ENCODE measurements at places on chromosomes 4 and X.

DNA sequence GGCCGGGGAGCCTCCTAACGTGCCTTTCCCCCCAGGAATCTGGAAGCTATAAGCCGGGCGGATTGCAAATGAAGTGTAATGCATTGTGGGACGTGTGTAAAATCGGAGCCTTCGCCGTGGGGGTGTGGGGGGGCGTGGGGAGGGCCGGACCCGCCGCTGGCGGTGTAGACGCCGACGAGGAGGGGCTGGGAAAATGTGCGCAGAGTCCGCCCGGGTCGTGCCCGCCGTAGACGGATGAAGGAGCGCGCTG, 1.3 kb downstream of the STOX2 start:
- no peak for DNase-seq

- no peak for DNase-seq
Observed at GRCh38 chrX:12206413-12206812, 68.1 kb downstream of the FRMPD4 start.

- DNase-seq, result no peak
Observed at GRCh38 chrX:121308276-121308805, 260.9 kb downstream of the GLUD2 start.

- no peak for DNase-seq
Observed at GRCh38 chr4:169252339-169253112, 18.2 kb downstream of the SH3RF1 start.

DNA sequence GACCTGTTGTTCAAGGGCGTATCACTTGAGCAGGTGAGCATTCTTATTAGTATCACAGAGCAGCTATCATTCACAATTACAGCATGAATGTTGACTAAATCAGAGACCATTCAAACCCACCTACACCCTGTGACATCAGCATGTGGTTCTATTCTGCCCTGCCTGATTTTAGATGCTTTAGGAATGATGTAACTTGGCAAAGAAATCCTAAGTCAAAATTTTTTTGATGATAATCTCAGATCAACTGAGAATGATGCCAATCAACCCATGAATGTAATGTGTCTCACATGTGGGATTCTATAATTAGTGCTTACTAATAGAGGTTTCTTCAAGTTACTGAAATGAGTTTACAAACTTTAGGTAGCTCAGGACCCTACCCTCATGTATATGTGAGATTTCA, 13.4 kb upstream of the CHIC2 start:
- no peak for DNase-seq

DNA sequence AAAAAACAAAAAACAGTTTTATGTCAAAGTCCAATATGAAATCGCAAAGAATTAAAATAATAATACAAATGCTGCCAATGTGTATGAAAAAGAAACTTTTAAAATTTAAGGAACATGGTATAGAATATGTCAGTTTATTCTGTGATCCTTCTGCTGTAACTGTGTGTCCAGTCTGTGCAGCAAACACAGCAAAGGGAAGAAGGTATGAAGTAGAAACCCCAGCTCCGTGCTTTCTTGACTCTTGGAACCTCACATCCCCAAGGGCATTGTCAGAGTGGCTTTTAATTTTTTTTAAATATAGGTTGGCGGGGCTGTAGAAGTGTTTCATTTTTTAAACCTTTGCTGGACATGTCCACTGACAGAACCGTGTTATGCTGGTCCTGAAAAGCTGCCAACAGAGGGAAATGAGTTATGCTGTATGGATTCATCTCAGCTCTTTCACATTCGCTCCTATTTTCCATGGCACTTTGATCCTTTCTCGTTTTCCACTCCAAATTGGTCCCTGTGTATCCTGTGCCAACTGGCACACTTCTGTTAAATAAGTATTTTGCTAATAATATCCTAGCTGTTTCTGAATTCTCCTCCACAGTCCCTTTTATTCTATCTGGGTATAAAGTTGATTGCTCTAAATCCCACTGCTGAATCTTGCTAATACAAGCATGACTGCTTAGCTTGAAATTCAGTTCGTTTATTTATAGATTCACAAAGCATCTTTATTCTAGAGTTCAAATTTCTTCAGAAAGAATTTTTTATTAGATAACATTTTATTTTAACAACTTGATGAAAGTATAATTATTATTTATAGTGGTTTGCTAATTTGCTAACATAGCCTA, 127.0 kb upstream of the DDIT4L start:
- no peak for DNase-seq

- no peak for DNase-seq
Observed at GRCh38 chr4:117164338-117164737, 79.0 kb upstream of the TRAM1L1 start.

- DNase-seq, result no peak
Observed at GRCh38 chr4:159024266-159024665, 78.6 kb upstream of the RAPGEF2 start.

- DNase-seq, result no peak
Observed at GRCh38 chr4:57442831-57443291, 332.7 kb upstream of the IGFBP7 start.

- no peak for DNase-seq
Observed at GRCh38 chr4:47667552-47667951, 170.3 kb downstream of the CORIN start.

- DNase-seq, result peak; percentile 40
Observed at GRCh38 chr4:120049732-120050494, 16.7 kb downstream of the MAD2L1 start.

- no peak for DNase-seq
Observed at GRCh38 chr4:105765690-105766407, 57.3 kb downstream of the GSTCD start.

DNA sequence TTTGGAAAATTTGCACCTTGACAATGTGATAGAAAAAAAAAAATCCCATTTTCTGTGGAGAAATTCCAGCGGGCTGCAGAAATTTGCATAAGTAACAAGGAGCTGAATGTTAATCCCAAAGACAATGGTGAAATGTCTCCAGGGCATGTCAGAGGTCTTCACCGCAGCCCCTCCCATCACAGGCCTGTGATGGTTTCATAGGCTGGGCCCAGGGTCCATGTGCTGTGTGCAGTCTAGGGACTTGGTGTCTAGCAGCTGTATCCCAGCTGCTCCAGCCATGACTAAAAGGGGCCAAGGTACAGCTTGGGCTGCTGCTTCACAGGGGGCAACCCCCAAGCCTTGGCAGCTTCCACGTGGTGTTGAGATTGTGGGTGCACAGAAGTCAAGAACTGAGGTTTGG, 85.2 kb downstream of the ADGRA3 start:
- no peak for DNase-seq

DNA sequence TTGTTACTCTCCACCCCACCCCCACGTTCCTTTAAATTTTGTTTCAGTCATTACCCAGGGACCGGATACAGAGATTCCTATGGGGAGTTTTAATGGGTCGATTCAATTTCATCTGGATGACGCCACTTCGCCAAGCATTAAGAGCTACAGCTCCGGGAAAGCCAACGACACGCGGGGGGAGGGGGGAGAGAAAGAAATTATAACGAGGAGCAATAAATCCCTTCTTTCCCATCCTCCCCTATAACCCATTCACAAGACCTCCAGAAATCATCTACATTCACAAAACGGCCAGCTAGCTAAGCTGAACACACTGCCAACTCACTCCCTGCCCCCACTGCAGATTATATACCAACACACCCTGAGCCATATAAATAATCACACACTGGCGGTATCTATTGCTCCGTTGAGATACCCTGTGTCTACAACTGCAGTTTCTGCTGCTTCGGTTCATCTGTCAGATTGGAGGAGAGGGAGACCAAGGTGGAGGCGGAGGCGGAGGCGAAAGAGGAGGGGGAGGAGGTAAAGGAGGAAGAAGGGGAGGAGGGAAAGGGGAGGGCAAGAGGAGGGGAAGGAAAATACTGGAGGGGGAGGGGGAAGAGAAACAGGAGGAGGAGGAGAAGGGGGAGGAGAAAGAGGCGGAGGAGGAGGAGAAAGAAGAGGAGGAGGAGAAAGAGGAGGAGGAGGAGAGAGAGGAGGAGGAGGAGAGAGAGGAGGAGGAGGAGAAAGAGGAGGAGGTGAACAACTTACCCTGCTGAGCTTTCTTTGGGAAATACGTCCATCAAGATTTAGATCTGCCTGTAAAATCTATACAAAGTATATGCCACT, 113.9 kb upstream of the VAMP7 start:
- no peak for DNase-seq

GRCh38 chr4:61533140-61533539, 333.0 kb downstream of the ADGRL3 start:
- DNase-seq, result no peak

DNA sequence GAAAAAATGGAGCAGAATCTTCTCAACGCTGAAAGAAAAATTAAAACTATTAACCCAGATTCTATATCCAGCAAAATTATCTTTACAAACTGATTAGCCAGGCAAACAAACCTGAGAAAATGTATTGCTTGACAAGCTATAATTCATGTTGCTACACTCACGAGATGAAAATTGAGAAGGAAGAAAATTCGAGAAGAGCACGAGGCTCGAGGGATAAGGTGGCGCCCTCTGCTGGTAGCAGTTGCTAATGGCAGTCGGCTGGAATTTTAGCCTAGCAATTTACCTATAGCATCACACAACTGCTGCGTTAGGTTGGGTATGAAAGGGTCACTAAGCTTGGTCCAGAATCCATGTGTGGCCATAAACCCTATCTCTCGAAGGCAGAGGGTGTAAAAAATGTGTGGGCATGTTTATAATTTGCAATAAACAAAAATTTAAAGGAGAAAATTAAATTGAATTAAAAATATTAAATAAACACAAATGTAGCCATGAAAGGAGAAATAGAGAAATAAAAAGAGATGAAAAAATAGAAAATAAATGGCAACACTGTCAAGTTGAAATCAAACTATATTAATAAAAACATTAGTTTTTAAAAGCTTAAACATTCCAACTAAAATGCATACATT, 126.6 kb downstream of the PPP4R3C start:
- no peak for DNase-seq

DNA sequence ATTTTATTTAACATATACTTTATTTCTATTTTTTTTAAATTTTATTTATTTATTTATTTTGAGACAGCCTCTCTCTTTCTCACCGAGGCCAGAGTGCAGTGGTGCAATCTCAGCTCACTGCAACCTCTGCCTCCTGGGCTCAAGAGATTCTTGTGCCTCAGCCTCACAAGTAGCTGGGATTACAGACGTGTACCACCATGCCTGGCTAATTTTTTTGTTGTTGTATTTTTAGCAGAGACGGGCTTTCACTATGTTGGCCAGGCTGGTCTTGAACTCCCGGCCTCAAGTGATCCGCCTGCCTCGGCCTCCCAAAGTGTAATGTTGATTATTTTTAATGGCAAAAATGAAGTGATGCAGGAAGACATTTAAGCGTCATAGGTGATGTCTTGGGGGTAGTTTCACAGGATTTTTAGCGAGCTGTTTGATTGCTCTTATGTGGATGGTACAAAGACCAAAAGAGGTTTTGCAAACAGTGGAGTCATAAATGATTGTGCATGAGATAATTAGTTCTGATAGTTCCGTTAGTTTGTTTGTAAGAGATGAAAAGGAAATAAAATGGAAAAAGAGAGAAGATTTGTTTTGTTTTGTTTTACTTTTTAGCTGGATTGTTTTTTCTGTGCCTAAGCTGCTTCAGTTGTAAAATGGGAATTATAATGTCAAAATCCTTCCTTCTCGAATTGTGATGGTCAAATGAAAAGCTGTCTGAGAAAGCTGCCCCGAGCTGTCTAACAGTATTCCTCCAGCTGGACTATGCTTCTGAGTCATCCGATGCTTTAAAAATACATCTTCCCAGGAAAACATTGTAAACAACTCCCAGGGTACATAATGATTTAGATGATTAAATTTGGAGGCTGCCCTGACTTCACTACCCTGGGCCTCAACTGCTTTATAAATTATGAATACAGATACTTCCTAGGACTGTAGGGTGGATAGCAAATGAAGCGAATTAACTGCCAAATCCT, 14.7 kb downstream of the RHOH start:
- DNase-seq, result no peak

GRCh38 chrX:65706041-65706828, 38.8 kb downstream of the MSN start:
- DNase-seq, result no peak

DNA sequence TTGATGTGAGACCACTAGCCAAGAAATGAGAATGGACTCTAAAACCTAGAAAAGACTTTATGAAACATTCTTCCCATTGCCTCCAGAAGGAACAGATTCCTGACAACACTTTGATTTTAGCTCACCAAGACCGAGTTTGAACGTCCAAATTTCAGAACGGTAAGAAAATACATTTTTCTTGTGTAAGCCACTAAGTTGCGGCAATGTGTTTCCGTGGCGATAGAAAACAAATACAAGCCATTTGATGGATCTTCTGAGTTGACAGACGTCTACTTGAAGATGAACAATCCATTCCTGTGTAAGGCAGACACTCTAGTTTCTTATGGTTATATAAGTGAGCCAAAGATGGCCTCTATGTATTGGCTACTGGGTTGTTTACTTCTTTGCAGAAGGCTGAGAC, 52.5 kb downstream of the HS3ST1 start:
- no peak for DNase-seq

Data from activated effector memory CD4-positive, alpha-beta T cell treated with Interleukin-2 at 50 U/mL for 16 hours (primary cell).